MG63 (cell line): ENCODE measurements at places on chromosomes 12 and 14. TPM values are rescaled to one million over a fixed set of nuclear protein-coding genes. Genes with fewer than 3 reads are reported as not detected.

The KRT71 gene
- total RNA-seq: not detected in 2 replicates

The IFNG gene
- not detected in 2 replicates for total RNA-seq

The TAS2R9 gene
- not detected in 2 replicates for total RNA-seq

The SERPINA5 gene
- total RNA-seq: not detected in 2 replicates

The DIO3 gene
- total RNA-seq: 0.07 TPM in 1 of 2 replicates, not detected in the other

The SLCO1C1 gene
- not detected in 2 replicates for total RNA-seq

The KRT2 gene
- total RNA-seq: not detected in 2 replicates

The LMO3 gene
- not detected in 2 replicates for total RNA-seq

The NPFF gene
- not detected in 2 replicates for total RNA-seq

The TAS2R42 gene
- total RNA-seq: not detected in 2 replicates
